ENCODE measurements at places on chromosomes 16 and 17. TPM values are rescaled to one million over a fixed set of nuclear protein-coding genes. Genes with fewer than 3 reads are reported as not detected.

DNA sequence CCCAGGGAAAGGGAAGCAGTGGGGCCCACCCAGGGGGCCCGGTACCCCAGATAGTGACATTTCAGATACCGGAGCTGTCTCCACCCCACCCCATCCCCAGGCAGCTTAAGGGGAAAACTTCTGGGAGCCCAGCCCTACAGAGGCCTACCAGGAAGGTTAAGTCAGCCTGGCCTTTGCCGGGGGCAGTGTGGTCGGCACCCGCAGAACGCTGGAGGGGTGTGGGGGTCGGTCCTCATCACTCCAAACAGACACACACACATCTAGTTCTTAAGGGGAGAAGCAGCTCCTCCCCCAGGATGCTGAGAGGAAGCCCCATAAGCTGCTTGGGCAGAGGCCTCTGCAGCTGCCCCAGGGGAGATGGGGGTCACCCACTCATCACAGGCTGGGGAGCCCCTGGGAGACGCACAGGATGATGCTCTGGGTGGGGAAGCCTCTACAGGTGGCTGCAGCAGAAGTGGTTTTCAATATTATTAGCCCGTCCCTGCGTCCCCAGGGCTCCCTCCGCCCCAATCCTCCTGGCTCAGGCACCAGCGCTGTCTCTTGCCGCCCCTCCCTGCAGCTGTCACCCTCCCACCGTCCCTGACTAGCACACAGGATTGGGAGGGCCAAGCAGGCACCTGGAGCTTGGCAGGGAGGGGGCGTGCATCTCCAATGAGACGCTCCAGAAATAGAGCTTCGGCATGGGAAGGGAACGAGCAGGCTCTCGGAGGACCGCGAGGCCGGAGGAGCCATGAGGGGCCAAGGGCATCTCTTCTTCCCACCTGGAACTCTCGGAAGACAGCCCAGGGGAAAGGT lies 1.4 kb upstream of the ABR start:
- no peak for DNase-seq

- DNase-seq = no peak
These were observed 8.4 kb upstream of the SPATA2L start for GRCh38 chr16:89709716-89710432.

- DNase-seq = no peak
These were observed 158.1 kb upstream of the ASIC2 start for GRCh38 chr17:33451221-33451620.

DNA sequence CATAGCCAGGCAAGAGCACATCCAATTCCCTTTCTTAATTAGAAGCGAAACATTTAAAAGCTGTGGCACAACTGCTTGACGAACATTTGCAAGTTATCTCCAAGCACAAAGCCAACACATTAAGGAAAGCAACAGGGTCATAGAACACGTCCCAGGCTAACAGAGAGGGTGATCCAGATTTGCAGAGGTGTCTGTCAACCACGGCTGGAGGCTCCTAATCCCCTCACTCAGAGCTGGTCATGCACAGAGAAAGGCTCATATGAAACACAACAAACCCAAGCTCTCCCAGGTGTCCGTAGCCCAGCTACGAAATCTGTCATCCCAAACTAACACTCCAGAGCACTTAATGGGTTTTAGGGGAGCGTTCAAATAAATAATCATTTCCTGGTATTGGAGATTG lies 276.1 kb downstream of the SLC39A11 start:
- no peak for DNase-seq

GRCh38 chr17:41975099-41976083 lies 8.8 kb downstream of the CNP start:
- no peak for DNase-seq

DNA sequence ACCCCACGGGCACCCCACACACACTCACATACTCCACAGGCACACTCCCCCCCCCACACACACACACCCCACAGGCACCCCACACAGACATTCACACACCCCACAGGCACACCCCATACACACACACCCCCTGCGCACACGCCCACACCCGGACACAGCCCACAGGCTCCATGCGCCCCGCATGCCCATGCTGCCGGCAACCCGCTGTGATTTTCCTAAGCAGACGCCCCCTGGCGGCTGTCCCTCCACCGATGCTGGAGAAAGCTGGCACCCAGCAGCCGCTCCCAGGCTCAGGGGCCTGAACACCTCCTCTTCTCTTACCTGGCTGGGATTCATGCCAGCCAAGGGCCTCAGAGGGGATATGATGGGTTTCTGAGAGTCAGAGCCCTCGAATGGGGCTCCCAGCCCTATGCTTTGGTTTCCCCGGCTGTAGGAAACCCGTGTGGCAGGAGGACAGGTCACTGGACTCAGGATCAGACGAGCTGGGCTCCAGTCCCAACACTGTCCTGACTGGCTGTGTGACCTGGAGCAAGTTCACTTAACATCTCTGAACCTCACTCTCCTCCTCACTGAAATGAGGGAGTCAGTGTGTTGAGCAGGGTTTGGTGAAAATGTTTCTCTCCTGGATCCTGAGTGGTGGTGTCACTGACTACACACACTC lies 19.6 kb upstream of the TNFRSF13B start:
- DNase-seq = peak; percentile 45

- no peak for DNase-seq
These were observed 1.8 kb upstream of the CISD3 start for GRCh38 chr17:38728290-38728831.

- no peak for DNase-seq
These were observed 57.6 kb downstream of the CDRT4 start for GRCh38 chr17:15409721-15410250.

GRCh38 chr16:26281381-26282110 lies 589.8 kb downstream of the HS3ST4 start:
- DNase-seq = no peak

GRCh38 chr17:879546-880442 lies 97.6 kb downstream of the MRM3 start:
- no peak for DNase-seq

DNA sequence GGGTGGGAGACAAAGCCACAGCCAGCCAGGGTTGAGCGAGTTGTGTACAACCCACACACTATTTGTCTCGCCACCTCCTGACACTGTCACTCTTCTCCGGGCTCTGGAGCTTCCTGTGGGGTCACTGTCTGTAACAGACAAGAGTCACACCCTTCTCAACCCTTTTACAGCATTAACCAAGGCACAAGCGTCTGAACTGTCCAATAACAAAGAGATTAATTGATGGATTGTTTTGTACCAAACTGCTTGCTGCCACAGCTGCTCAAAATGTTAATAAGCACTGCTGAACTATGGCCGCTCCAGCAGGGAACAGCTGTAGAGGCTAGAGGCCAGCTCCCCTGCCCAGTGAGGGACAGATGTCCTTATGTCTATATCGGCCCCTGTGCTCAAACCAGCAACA lies 25.2 kb upstream of the HYDIN start:
- no peak for DNase-seq

DNA sequence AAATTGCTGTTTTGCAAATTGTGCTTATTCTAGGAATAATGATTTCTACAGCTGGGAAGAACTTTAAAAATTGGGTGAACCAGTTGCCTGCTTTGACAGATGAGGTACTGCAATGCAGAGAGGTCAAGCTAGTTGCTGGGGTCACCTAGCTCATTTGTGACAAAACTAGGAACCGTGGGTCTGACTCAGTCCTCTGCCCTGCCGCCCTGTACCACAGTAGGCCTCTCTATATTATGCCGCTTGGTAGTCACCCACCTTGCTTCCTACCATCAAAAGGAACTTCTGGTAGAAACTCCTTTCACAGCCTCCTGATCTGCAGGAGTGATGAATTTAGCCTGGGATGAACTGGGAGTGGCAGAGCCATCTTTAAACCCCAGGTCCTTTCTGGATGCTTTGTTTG lies 105.7 kb downstream of the PITPNC1 start:
- DNase-seq = no peak

DNA sequence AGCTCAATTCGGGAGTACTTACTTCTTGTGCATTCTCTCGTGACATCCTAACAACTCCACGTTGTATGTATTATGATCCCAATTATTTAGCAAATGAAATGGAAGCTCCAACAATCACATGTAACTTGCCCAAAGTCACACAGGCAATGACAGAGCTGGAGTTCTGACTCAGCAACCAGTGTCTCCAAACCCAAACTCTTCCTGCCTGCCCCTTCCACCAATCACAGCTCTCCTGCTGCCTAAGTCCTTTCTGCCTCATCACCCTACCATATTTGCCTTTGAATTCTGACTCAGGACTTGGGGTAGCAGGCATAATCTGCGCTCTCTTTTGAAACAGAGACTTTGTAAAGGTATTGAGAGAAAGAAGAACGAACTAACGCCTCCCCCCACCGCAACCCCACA lies 245.2 kb upstream of the MAF start:
- DNase-seq = no peak

DNA sequence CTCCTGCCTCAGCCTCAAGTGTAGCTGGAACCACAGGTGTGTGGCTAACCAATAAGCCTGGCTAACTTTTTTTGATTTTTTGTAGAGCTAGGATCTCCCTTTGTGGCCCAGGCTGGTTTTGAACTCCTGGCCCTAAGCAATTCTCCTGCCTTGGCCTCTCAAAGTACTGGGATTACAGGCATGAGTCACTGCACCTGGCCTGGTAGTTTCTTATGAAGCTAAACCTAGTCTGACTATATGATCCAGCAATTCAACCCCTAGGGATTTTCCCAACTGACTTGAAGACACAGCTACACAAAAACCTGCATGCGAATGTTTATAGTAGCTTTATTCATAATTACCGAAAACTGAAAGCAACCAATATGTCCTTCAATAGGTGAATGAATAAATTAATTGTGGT lies 176.2 kb upstream of the IRX3 start:
- no peak for DNase-seq

DNA sequence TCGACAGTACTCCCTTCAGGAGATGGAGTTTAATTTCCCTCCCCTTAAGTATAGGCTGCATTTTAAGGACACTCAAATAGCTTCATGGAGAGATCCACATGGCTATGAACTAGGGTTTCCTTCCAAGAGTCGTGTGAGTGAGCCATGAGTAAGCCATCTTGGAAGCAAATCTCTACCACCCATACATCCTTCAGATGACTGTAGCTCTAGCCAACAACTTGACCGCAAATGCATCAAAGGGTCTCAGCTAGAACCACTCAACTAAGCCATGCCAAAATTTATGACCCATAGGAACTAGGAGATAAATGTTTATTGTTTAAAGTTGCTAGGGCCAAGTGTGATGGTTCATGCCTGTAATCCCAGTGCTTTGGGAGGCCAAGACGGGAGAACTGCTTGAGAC lies 43.4 kb downstream of the METTL16 start:
- no peak for DNase-seq

- no peak for DNase-seq
These were observed 29.4 kb downstream of the CCR7 start for GRCh38 chr17:40535924-40536294.

- no peak for DNase-seq
These were observed 393.4 kb downstream of the HAPSTR1 start for GRCh38 chr16:9484881-9485280.

- DNase-seq = no peak
These were observed 77.2 kb upstream of the HS3ST2 start for GRCh38 chr16:22736791-22737190.

DNA sequence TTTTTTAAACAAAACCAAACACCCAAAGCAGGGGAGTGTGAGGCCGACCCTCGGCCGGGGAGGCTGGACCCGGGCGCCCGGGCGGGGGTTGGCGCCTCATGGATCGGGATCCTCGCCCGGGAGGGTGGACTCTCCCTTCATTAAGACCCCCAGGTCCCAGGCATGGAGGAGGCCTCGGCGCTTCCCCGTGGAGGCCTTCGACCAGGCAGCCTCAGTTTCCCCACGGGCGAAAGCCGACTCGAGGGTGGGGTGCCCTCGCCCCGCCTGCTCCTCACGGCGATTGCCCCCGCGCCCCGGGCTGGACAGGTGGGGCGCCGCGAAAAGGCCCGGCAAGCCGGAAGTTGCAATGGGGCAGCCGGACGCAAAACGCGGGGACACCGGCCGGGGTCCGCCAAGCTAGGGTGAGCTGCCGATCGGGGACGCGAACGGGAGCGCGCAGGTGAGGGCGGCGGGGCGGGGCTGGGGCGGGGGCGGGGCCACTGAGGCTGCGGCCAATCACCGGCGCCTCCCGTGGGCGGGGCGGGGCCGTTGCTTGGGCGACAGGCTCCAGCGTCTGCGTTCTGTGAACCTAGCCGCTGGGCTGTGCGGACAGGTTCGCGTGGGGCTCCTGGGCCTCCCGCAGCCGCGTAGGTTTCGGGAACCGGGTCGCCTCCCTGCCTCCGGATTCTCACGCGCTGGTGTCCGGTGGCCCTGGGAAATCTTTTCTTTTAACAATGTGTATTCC lies 6.0 kb upstream of the ZNF205 start:
- DNase-seq = no peak

GRCh38 chr16:89115216-89115861 lies 21.7 kb downstream of the ACSF3 start:
- DNase-seq = no peak

DNA sequence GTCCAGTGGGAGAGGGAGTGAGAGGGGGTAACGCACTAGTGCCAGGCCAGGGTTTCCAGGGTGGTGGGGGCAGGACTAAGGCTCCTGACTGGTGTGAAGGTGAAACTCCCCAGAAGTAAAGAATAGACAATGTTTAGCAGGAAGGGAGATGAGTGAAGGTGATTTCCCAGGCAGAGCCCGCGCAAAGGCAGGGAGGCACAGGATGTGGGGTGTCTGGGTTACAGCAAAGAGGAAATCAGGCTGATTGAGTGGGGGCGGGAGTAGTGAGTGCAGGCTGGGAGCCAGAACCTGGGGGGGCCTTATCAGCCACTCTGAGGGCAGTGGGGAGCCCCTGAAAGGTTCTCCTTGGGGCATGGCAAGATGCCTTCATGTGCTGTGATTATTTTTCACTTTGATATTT lies 167.5 kb downstream of the UTP18 start:
- DNase-seq = no peak

The NPIPA2 gene
- polyA plus RNA-seq = not detected

The KRTAP9-2 gene
- polyA plus RNA-seq = not detected

The COASY gene
- 58.9 TPM for polyA plus RNA-seq

The GDPD1 gene
- polyA plus RNA-seq = 13.2 TPM

The HEATR9 gene
- polyA plus RNA-seq = not detected

The TBC1D3G gene
- not detected for polyA plus RNA-seq

The TAC4 gene
- 1.1 TPM for polyA plus RNA-seq

The PRSS21 gene
- polyA plus RNA-seq = not detected

The PDE6G gene
- polyA plus RNA-seq = 16.8 TPM

The CPNE7 gene
- 1.9 TPM for polyA plus RNA-seq
